ENCODE measurements at places on chromosomes 13 and 19. TPM values are rescaled to one million over a fixed set of nuclear protein-coding genes. Genes with fewer than 3 reads are reported as not detected.

DNA sequence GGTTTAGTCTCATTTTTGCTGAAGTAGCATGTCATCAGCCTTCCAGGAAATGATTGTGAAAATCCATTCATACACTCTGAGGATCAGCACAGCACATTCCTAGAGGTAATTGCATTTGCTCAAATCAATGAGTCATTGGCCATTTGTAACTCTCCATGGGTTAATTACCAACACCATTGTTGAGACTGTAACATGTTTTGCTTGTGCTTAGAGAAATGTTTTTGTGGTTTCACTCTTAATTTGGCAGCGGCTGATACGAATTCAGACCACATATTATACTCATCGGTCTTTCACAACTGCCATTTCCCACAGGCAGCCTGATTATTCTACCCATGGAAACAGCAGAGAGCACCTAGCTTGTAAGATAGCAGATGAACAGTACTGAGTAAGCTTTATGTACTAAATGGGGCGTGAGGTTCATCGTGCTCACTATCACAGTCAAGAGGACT lies 110.3 kb downstream of the NHLRC3 start:
- no peak for DNase-seq

DNA sequence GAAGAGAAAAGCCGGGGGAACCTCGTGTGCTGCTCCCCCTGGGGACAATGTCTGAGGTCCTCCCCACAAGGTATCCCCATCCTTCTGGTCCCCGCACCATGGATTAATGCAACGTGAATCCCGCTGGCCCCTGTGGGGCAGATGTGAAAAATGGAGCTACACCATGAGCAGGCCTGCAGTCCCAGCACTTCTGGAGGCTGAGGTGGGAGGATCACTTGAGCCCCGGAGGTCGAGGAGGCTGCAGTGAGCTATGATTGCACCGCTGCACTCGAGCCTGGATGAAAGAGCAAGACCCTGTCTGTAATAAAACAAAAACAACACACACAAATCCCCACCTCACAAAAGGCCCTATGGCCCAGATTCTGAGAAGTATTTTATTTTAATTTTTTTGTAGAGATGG lies 1.2 kb upstream of the CFD start:
- no peak for DNase-seq

Gene CLEC17A
- not detected for total RNA-seq

GRCh38 chr13:40798380-40798779 lies 9.0 kb downstream of the SLC25A15 start:
- no peak for DNase-seq

DNA sequence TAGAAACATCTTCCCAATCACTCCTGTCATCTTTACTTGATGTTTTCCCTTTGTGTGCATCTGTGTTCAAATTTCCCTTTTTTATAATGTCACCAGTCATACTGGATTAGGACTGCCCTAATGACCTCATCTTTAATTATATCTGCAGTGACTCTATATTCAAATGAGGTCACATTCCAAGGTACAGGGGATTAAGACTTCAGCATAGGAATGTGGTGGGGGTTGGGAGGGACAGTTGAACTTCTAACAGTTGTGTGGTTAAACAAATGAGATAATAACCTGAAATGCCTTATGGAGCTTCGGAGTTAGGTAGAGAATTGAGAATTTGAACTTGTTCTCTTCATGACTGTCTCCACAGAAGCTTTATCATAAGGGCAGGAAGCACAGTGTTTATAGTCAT lies 23.0 kb downstream of the PAN3 start:
- DNase-seq: peak; percentile 24

- no peak for DNase-seq
Observed at GRCh38 chr13:32147193-32147592, 115.6 kb downstream of the FRY start.

Gene FPR3
- total RNA-seq: 4.8 TPM

GRCh38 chr19:8575467-8575997 lies 1.7 kb downstream of the MYO1F start:
- peak; percentile 38 for DNase-seq

GRCh38 chr19:31254611-31255010 lies 94.6 kb downstream of the TSHZ3 start:
- no peak for DNase-seq

DNA sequence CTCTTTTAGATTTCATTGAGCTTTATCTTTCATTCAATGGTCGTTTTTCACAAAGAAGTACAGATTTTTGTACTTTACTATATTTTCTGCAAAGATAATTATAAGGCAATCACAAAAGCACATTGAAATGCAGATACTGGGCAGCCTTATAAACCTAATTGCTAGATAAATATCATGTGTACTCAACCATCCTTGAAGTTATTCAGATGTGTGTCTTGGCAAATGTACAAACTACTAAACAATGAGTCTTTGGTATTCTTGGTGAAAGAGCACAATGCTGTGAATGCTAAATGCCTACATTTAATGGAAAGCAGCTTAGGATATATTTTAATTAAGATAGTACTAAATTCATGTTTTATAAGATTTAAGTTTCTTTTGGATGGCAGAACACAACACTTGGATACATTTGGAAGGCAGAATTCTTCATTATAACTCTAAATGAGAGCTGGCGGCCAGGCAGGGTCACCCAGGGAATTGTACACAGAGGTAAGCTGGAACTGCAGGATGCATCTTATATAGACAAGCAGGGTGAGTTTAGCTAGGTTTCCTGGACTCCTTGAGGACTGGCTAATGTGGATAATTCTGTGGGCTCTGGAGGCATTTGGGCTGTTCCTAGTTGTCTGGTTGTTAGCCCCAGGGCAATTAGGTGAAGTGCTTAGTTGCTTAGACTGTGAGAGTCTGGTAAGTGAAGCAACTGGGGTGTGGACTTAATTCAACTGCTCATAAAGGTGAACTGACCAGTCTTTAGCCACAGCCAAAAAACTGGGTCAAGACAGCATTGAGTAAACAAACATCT lies 286.6 kb downstream of the PCDH20 start:
- DNase-seq: no peak

DNA sequence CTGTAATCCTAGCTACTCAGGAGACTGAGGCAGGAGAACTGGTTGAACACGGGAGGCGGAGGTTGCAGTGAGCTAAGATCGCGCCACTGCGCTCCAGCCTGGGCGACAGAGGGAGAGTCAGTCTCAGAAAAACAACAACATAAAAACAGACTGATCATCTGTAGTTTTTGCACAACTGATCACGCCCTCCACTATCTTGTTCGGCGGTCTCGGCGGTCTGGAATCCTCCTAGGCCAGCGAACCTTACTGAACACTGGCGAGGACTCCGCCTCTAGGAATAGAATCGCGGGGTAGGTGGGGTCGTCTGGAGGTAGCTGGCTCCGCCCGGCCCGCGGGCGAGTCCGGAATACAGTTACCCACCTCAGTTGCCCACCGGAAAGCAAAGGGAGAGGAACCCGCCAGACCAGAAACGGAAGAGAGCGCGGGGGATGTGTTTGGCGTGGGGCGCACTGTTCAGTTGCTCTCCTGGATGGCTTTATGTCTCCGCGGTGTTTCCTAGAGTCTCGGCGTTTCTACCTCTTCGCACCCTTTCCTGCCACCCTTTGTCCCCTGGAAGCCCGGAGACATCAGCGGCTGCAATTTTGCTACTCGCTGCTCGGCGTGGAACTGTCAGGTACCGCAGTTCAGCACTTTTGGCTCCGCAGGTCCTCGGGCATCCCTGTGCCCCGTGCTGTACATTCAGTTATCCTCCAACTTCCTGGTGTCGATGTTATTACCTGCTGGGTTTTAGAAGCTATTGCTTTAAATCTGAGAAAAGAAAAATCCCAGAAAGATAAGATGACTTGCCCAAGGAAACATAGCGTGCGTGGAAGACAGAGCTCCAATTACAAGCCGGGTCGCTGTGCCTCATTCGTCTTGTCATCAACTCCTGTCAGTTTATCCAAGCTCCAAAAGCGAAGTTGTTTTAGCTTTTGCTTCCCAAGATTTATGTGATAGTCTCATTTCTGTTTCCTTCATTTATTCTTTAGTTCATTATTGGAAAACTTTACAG lies 24.9 kb upstream of the HNRNPA1L2 start:
- DNase-seq: peak; percentile 87

DNA sequence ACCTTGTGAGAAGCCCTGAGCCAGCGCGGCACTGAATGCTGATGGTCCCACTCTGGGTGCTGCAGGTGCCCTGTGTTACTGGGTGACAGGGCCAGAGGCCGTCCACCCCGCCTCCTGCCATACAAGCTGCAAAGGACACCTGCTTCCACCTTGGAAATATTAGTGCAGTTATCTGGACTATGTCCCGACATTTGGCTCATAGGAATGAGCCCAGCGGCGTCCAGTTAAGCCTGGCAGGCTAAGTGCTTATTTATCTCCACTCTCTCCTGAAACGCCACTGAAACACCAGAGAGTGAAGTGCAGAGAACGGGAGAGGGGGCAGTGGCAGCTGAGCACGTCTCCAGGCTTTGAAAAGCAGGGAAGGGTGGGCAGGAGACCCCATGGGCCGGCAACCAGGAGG lies 145.8 kb downstream of the KDM4B start:
- DNase-seq: no peak

- DNase-seq: no peak
Observed at GRCh38 chr19:17404015-17404414, 1.4 kb downstream of the BST2 start.

Data from transverse colon (tissue), 4 donors.